ENCODE measurements at places on chromosomes 4 and X.

DNA sequence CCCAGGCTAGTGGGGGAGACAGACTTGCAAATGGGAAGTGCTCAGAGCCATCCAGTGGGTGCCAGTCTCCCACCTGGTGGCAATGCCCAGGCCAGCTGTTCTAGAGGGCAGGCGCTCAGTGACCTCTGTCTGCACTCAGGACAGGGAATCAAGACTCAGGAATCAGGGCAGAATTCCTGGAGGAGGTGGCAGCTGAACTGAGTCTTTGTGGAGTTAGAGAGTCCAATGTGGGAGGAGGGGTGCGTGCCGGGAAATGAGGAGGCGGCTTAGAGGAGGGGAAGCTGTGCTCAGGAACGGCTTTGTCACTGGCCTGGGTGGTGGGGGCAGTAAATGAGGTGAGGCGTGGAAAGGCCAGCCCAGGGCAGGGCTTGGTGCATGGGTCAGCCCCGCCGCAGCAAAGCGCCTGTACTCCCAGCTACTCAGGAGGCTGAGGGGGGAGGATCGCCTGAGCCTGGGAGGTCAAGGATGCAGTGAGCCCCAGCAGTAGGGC, 31.3 kb upstream of the SORCS2 start:
- DNase-seq: no peak

- DNase-seq: peak; percentile 62
Observed at GRCh38 chrX:150032742-150033141, 94.5 kb upstream of the EOLA2 start.

GRCh38 chr4:85965529-85965928, 394.3 kb downstream of the MAPK10 start:
- no peak for DNase-seq

- no peak for DNase-seq
Observed at GRCh38 chr4:121454251-121454979, 73.6 kb upstream of the QRFPR start.

DNA sequence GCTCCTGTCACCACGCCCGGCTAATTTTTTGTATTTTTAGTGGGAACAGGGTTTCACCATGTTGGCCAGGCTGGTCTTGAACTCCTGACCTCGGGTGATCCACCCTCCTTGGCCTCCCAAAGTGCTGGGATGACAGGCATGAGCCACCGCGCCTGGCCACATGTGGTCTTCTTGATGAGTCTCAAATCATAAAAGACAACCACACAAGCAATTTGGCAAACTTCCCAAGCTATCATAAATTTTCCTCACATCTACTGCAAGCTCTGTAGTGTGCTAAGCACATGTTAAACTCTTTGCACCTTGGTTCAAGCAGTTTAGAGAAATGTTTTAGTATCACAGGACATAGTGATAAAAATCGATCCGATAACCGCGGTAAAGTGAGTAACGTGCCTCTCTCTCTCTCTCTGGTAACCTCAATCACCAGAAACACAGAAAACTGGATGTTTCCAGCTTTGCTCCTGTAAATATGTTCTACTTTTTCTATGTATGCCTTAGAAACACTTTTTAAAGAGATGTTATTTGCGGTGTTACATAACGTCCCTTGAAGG, 256.8 kb downstream of the DHRSX start:
- peak; percentile 64 for DNase-seq

DNA sequence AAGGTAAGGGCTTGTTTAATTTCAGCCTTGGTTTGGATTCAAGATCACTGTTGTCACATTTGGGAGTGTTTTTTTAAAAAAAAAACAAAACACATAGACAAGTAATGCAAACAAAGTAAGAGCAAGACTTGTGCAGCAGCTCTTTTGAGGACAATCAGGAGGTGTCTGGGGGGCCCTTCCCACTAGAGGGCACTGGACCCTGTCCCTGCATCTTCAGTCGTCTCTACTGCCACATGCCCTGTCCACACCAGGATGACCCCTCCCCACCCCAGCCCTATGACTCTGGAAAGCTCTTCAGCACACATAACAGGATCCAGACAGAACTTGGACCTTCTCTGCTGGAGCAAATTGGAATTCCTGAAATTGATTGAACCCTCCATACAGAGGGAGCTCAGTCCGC, 71.0 kb downstream of the USP46 start:
- DNase-seq: no peak

DNA sequence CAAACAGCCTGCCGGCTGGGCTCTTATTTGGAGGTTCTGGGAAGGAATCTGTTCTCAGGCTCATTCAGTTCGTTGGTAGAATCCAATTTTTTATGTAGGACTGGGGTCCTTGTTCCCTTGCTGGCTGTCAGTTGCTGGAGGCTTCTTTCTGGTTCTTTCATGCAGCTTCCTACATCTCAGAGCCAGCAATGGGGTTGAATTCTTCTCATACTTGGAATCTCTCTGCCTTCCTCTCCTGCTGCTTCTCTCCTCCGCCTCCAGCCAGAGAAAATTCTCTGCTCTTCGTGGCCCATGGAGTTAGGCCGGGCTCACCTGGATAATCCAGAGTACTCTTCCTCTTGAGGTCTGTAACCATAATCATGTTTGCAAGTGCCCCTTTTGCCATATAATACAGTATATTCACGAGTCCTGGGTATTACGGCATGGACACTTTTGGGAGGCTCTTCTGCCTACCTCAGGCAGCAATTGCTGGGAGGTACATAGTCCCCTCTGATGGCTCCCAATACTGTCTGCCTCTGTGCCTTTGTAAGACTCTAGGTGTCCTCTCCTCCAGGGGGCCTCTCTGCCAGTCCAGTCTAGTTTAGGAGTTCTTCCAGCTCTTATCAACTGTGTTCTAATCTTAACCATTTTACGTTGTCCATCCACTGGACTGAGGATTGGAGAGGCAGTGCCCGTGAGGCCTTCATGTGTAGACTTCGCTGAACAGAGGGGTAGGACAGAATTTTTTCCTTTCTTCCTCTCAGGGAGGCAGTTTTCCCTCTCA, 2.2 kb downstream of the TRMT44 start:
- no peak for DNase-seq

DNA sequence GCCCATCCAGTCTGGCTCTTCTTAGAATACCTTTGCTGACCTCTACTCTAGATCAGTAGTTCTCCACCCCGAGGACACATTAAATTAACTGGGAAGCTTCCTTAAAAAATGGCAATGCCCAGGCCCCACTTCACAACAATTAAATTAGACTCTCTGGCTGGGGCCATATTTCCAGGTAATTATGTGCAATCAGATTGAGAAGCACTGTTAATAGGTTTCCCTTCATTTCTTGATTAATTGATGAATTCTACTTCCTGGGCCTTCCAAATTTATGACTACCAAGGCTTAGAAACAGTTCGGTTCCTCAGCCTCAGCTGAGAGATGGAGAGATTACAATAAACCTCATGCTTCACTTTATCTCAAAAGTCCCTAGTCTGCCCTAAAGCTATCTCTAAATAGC, 71.7 kb upstream of the LIMCH1 start:
- no peak for DNase-seq

GRCh38 chr4:24473309-24473721, 111.0 kb downstream of the DHX15 start:
- no peak for DNase-seq

DNA sequence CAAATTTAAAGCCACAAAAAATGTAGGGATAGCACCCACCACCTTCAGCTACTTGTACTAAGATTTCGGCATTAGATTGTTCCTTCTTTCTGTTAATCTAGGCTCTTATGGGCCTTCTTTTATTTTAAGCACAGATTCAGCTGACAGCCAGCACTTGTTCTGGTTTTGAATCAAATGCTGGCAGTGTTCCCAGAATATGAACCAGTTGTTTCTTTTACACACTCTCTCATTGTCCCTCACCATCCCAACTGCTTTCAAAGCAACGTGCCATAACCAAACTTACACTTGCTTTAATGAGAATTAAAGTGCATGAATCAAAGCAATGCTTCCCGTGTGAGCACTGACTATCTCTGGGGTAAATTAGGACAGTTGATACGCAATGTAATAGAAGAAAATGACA, 744.5 kb upstream of the FAM241A start:
- no peak for DNase-seq

DNA sequence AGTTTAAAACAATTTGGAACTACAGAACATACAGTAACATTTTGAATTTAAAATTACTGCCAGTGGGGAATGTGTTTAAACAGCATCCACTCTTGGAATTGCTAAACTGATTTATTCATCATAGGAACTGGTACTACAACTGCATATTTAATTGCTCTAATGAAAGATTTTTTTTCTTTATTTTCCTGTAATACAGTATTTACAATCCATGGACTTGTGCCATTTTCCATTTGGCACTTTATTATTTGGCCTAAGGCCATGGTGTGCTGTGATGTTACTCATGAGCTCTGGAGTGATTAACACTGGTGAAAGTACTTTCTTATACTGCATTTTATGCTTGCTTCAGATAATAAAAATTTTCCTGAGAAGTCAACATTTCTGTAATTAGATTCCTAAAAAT, 69.7 kb upstream of the NUDT6 start:
- no peak for DNase-seq
